ENCODE measurements at places on chromosomes 5 and 9.

DNA sequence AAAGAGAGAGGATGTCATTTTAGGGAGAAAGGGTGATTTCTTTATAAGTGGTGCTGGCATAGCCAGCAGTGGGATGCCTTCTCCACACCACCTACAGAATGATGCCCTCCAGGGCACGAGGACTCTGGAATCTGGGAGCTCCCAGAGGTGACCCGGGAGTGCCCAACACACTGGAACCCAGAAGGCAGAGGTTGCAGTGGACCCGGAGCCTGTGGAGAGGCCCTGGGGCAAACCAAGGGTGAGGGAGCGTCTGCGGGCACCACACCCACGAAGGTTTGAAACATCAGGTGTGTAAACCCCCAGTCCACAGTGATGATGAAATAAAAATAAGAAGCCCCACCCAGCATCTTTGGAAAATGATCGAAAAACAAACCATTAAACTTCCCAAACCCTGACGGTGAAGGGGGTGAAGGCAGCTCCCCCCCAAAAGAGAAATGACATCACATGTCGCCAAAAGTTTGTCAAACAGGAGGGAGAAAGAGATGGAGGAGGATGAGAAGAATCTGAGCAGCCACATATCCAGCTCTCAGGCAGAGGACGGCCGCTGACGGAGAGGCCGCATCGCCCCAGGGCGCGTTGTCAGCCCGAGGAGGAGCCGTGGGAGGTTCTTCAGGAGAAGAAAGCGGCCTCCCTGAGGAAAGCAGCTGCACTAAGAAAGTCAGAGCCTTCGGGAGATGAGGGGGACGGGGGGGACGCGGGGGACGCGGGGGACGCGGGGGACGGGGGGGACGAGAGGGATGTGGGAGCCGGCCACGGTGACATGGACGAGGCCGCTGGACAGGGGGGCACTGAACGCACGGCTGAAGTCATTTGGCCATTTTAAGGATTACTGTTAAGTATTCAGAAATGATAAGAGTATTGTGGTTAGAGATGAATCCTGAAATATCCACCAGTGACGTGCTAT, 43.1 kb upstream of the NSMF start:
- no peak for DNase-seq

DNA sequence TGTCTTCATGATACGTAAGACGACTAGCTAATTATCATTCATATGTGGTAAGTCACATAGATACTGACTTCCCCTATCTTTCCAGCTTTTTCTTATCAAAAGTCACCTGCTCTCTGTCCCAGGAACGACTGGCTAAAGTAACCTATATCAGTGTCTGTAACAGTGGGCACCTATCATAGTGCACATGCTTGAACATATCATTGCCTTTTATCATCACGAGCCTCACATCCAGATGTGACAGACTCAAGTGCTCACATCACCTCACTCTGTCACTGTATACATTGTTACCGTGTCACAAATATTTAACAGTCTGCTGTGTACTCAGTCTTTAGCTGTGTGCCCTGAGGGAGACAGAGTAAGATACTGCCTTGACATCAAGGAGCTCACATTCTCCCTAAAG, 125.4 kb upstream of the CCDC152 start:
- DNase-seq = no peak

DNA sequence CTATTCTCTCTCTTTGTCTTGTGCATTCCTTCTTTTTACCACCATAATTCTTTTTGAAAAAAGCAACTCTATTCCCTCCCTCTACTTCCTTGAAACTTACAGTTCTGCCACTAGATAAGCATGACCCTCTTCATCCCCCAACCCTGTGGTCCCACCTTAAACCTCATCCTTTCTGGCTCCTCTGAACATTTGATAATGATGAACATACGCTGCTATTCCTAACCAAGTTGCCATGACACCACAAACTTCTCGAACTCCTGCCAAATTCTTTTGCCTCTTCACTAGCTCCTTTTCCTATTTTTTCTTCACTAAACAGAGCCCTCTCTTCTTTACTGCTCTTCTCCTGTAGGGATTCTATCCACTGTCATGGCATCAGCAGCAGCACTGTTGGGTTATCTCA, 57.1 kb downstream of the MOCS2 start:
- no peak for DNase-seq

GRCh38 chr5:24767086-24767485, 122.3 kb upstream of the CDH10 start:
- no peak for DNase-seq

DNA sequence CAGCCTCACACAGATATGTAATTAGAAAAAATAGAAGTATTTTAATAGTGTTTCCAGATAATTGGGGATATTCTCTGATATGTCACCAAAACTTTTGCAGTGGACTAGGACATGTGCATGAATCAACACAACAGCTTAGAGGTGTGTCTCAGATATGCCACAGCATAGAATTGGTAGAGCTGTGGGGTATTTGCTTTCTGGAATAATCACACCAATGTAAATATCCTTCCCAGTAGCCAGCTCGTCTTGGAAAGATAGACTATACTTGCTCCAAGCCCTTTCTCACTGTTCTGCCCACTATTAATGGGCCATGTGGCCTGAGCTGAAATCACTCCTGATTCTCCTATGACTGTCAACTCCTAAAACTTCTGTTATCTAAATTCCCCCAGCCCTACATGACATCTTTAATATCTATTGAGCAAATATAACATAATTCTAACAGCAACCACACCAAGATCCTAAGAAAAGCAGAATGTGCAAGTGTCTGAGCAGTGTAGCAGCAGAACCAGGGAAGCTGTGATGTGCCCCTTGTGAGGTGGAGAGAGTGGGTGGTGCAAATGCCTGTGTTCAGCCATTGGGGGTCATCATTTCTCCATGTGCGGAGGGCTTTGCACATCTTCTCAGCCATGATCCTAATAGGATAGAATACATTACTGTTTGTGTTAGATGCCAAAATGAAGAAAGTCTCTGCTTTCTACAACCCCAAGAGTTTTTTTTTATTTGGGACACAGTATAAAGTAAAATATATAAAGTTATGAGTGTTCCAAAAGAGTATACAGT, 65.0 kb downstream of the MELK start:
- DNase-seq = no peak

DNA sequence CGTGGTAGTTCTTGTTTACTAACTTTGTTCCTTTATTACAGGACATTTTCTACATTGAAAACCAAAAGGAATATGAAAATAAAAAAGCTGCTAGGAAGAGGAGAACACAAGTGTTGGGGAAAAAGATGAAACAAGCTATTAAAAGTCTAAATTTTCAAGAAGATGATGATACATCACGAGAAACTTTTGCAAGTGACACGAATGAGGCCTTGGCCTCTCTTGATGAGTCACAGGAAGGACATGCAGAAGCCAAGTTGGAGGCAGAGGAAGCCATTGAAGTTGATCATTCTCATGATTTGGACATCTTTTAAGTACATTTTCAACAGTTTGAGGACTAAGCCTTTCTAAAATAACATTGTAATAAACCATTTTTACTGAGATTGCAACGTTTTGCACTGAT, 23.8 kb downstream of the PHAX start:
- DNase-seq = no peak

- no peak for DNase-seq
Measured at GRCh38 chr9:138070815-138071214, 193.2 kb downstream of the CACNA1B start.

Data from NCI-H1436 (cell line).